ENCODE measurements at places on chromosomes 7 and 10.
A peak's percentile ranks its signal among the peaks of the same experiment; 100 is the strongest.

DNA sequence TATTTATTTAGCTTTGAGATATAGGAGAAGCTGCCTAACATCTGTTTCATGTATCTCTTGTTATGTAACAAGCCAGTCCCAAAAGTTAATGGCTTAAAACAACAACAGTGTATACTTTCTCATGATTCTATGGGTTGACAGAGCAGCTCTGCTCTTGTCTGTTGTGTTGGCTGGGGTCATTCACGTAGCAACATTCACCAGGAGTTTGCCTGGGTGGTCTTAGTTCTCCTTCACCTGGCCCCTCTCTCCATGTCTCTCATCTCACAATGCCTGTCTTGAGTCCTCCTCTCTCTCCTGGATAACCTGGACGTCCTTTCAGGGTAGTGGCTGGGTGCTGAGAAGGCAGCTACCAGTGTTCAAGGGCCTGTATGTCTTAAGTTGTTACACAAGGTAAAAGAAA is 27.5 kb downstream of the INPP5F start:
- no peak for DNase-seq

DNA sequence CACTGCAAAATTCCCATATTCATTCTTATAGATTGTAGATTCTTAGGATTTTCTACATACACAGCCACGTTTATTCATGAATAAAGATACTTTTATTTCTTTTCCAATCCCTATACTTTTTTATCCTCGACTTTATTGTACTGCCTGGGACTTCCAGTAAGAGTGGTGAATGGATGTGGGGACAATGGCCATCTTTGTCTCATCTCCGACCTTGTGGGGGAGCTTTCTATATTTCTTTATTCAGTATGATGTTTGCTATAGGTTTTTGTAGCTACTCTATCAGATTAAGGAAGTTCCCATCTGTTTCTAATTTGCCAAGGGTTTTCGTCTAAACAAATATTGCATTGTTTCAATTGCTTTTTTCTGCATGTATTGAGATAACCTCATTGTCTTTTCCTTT is 184.3 kb downstream of the FOXP2 start:
- DNase-seq: no peak

- no peak for DNase-seq
Measured at GRCh38 chr7:23275912-23276311, 23.2 kb upstream of the MALSU1 start.

GRCh38 chr10:78351283-78351682 is 317.6 kb downstream of the RPS24 start:
- DNase-seq: no peak

DNA sequence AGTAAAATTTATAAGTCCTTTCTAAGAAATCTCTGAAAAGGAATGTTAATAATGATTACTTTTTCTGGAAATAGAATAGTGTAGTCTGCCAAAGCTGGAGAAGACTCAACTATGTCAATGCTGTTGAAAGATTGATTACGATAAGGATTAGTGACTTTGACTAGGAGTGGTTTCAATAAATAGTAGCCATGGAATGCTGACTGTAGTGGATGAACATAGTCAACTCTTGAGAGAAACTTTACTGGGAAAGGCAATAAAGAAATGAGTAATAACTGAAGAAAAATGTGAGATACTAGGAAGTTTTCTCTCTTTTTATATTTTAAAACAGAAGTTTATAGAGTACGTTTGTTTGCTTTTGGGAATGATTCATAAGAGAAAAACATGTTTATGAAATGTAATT is 105.0 kb upstream of the CDK13 start:
- DNase-seq: no peak

GRCh38 chr7:50147951-50148808 is 55.1 kb upstream of the ZPBP start:
- no peak for DNase-seq

DNA sequence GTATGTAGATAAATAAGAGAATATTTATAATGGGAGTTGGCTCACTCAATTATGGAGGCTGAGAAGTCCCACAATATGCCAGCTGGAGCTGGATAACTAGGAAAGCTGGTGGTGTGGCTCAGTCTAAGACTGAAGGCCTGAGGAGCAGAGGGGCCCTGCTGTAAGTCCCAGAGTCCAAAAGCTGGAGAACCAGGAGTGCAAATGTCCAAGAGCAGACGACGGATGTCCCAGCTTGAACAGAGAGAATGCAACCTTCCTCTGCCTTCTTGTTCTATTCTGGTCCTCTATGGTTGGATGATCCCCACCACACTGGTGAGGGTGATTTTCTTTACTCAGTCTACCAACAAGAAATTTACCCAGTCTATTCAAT is 13.2 kb downstream of the IL2RA start:
- DNase-seq: no peak

- no peak for DNase-seq
Measured at GRCh38 chr10:33732161-33732680, 397.8 kb upstream of the NRP1 start.

DNA sequence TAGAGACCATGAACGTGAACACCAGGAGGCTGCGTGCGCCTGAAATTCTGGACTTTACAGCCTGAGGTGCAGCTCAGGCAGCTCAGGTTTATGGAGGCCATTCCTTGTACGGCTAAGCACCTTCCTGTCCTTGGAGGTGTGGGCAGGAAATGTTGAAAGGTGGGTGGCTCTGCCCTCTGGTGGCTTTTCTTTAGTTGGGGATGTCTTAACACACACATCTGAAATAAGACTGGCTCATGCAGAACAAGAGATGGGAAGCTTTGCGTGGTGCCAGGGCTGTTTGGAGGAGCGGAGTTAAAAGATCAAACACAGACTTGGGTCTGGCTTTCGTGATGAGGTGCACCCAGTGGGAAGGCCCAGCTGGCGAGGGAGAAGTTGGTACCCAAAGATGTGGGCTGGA is 64.1 kb downstream of the DOCK1 start:
- DNase-seq: no peak

GRCh38 chr7:41880107-41880506 is 177.2 kb upstream of the INHBA start:
- peak; percentile 48 for DNase-seq

DNA sequence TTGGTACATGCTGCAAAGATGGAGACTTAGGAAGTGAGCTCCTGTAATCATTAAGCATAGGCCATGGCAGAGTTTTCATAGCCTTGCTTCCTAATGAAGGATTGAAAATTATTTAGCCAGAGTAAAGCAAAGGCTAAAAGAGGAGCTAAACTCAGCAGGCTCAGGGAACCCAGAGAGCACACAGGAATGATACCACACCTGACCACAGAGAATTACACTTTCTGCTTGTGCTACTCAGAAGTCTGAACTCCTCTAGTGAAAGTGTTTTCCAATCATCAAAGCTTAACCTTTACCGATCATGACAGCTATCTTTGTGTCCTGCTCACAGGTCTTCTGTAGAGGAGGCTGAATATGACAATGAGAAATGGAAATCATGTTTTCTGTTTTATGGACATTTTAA is 347.7 kb downstream of the OTUD1 start:
- DNase-seq: no peak

DNA sequence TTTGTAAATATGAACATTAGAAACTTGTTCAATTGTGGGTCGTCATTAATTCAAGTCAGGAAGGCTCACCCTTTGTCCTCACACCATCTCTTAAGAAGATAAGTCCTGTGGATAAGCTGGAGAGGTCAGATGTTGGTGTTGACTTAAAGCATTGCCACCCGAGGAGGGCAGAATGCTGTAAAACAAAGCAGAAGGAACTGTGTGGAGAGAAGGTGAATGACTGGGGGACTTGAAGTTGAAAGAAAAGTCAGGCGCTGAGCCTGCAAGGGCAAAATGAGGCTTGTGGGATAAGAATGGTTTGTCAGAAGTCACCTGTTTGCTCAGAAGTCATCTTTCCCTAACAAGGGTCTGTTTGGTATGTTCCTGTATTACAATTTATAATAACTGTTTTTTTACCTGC is 9.1 kb downstream of the RPA3 start:
- DNase-seq: no peak

- DNase-seq: no peak
Measured at GRCh38 chr7:7799138-7799537, 80.7 kb upstream of the RPA3 start.

DNA sequence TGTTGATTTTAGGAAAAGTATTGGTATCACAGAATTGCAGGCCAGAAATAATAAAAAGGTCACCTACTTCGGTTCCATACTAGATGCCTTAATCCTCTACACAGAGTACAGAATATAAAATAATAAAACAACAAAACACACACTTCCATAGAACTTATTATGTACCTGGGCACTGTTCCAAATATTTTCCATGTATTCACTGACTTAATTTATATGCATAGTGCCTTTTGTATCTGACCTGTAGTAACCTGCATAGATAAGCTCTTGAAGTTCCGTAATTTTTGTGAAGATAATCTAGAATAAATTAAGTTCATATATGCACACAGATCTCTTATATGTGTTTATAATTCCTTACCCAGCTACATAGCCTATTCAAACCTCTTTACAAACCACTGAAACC is 78.3 kb downstream of the RAPGEF5 start:
- DNase-seq: no peak

DNA sequence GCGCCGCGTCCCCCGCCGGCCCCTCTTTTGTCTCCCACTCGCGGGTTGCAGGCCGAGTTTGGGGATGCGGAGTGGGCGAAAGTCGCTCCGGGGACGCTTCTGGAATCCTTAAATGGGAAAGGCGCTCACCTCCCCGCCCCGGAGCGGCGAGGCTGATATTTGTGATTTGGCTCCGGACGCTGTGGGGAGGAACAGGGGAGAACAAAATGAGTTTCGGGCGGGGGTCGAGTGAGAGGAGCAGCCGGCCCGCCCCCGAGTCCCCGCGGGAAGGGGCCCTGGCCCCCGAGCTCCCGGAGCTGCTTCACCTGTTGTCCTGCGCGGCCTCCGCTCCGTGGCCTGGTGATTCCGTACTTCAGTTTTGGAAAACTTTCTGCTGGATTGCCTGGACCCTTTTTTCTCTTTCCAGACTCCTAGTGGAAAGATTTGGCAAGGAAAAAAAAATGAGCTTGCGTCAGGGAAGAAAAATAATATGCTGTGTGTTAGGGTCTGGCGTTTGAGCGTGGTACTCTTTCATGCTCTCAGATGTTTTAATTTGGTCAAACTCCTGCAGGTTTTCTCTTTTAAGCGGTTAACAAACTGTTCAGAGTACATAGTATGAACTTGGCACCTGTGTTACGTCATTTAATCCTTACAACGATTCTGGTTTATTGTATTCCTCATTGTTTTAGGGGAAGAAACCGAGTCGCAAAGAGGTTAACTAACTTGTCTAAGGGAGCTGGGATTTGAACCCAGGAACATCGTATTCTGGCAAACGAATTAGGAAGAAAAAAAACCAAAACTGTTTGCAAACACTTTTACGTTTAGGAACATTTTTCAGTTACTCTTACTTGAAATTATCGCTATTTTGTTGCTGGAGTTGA is 924 bp downstream of the BMPR1A start:
- no peak for DNase-seq

- DNase-seq: no peak
Measured at GRCh38 chr7:131733604-131734003, 177.2 kb upstream of the PODXL start.

GRCh38 chr7:152011860-152012259 is 13.6 kb upstream of the GALNT11 start:
- no peak for DNase-seq

DNA sequence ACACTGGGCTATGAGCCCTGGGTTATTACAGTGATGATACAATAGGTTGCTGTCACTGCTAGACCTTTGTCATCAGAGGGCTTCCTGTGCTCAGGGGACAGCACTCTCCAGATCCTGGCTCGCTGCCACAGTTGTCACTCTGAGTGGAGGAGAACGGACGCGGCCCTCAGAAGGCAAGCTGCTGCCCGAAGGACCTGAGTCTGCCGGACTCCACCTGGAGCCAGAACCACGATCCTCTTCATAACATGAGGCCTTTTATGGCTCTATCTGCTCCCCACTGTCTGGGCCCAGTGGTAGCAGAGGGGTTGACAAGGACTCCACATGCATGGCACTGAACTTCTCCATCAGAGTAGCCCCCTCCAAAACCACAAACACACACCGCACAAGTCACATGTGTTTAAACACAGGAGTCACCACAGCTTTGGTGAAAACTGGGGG is 94.7 kb upstream of the EFCAB10 start:
- DNase-seq: peak; percentile 12

- no peak for DNase-seq
Measured at GRCh38 chr7:82567841-82568240, 124.3 kb upstream of the CACNA2D1 start.

DNA sequence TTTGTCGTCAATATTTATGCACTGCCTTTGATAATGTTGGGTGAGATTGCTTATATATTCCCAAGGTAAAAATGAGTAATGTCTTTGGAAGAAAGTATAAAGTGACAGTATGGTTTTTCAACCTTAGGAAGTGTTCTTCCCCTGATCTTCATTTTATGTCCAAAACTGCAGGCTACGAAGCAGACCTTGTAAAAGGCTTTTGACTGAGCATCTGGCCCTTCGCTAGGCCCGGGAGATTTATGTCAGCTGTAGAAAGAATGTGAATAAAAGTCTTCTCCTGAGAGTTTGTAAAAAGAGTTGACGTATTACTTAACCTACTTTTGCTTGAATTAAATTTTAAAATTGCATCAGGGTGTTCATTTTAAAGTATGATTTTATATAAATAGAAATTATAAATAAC is 116.8 kb downstream of the CPED1 start:
- DNase-seq: no peak

DNA sequence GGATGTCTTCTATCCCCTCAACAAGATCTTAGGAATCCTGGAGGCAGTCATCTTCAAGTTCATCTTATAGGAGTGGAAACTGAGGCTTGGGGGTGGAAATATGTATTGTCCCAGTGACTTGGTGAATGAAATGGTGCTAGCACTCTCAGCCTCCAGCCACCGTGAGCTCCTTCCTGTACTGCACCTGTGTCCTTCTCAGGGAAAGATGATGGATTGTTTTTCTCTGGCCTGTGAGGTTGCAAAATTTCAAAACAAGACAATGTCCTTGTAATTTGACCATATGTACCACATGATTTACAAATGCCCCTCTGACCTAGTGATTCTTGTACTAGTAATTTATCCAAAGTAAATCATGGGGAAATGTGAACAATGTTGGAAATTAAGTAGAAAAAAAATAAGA is 71.0 kb upstream of the CHCHD3 start:
- DNase-seq: no peak

- no peak for DNase-seq
Measured at GRCh38 chr10:79547973-79548372, 12.2 kb downstream of the SFTPA2 start.

DNA sequence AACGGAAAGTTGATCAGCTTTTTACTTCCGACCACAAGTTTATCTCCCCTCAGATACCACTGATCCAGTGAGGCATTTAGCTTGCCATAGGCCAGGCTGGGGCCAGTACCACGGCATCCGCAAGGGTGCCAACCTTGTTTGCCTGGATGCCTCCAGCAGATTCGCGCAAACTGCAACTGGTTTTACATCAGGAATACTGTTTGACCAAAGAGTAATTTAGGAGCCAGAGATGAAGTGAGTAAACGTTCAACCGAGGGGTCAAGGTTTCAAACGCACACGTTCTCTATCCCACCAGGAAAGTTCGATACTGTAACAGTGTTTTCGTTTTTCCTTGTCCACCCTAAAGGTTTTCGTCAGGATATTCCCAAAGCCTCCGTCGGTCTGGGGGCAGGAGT is 266 bp upstream of the MDFIC start:
- DNase-seq: no peak

- no peak for DNase-seq
Measured at GRCh38 chr10:109187677-109188076, 735.6 kb downstream of the XPNPEP1 start.
